Temporal lobe (tissue), 4 donors: ENCODE measurements at places on chromosomes 3 and 15. TPM values are rescaled to one million over a fixed set of nuclear protein-coding genes. Genes with fewer than 3 reads are reported as not detected.

ALDH1L1 gene
- total RNA-seq, result 3.4 TPM

RAB7A gene
- total RNA-seq, result 40.3 TPM

CCR2 gene
- total RNA-seq, result 0.25 TPM

ARHGEF26 gene
- total RNA-seq, result 7.9 TPM

ARL14 gene
- total RNA-seq, result not detected

TMEM266 gene
- total RNA-seq, result 3.2 TPM

P2RY14 gene
- total RNA-seq, result 0.74 TPM

C3orf85 gene
- not detected for total RNA-seq

CXCR6 gene
- not detected for total RNA-seq
